Lower leg skin (tissue), 4 donors: ENCODE measurements at places on chromosomes 12 and 14. TPM values are rescaled to one million over a fixed set of nuclear protein-coding genes. Genes with fewer than 3 reads are reported as not detected.

DDN gene
- total RNA-seq: 0.05 TPM

FOS gene
- 154 TPM for total RNA-seq

CD4 gene
- 7.0 TPM for total RNA-seq

TSHR gene
- not detected for total RNA-seq

GRCh38 chr12:77742631-77743030 lies 88.1 kb upstream of the NAV3 start:
- DNase-seq: no peak

DNA sequence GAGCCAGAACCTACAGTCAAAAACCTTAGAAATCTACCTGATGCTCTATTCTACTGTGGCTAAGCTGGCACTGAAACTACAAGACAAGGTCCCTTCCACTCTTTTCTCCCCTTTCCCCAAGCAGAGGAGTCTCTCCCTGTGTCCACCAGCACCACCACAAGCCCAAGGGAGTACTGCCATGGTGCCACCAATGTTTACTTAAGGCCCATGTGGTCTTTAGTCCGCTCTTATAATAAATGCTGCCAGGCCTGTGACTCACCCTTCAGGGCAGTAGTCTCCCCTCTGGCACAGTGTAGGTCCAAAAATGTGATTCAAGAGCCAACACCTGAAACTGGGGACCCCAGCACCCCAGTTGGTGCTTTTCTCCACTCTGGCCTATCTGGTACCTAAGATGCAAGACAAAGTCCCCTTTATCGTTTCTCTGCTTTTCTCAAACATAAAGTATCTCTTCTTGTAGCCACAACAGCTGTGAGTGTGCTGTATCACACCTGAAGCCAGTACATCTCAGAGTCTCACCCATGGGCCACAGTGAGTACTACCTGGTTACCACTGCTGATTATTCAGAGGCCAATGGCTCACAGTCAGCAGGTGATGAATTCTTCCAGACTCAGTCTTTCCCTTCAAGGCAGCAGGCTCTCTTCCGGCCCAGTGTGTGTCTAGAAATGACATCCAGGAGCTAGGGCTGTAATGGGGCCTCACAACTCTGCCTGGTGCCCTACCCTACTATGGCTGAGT lies 29.3 kb downstream of the SLC38A2 start:
- DNase-seq: no peak
